ENCODE measurements at places on chromosomes 7 and 10.
A peak's percentile ranks its signal among the peaks of the same experiment; 100 is the strongest.

DNA sequence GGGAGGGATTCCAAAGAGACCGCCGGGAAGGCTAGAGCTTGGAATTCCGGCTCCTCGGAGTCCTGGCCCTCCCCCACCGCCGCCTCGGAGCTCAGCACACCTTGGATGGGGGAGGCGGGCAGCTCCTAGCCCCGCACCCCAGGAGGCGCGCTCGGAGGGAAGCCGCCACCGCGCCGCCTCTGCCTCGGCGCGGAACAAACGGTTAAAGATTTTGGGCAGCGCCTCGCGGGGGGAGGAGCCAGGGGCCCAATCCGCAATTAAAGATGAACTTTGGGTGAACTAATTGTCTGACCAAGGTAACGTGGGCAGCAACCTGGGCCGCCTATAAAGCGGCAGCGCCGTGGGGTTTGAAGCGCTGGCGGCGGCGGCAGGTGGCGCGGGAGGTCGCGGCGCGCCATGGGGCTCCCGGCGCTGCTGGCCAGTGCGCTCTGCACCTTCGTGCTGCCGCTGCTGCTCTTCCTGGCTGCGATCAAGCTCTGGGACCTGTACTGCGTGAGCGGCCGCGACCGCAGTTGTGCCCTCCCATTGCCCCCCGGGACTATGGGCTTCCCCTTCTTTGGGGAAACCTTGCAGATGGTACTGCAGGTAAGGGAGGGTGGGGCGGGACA lies at the start of gene CYP26A1:
CYP26A1 (plus strand) TSS at position 355 of the 608 bp plus-strand sequence; CDS start at position 397, 42 bp downstream.
- peak; percentile 9 for DNase-seq

GRCh38 chr7:36600314-36600682 lies 124.0 kb downstream of the AOAH start:
- no peak for DNase-seq

GRCh38 chr7:2157473-2158279 lies 75.1 kb downstream of the MAD1L1 start:
- DNase-seq = peak; percentile 64

- DNase-seq = no peak
Observed at GRCh38 chr7:143885951-143886350, 16.0 kb downstream of the TCAF1 start.

GRCh38 chr10:95864906-95865813 lies 42.6 kb upstream of the CC2D2B start:
- no peak for DNase-seq

DNA sequence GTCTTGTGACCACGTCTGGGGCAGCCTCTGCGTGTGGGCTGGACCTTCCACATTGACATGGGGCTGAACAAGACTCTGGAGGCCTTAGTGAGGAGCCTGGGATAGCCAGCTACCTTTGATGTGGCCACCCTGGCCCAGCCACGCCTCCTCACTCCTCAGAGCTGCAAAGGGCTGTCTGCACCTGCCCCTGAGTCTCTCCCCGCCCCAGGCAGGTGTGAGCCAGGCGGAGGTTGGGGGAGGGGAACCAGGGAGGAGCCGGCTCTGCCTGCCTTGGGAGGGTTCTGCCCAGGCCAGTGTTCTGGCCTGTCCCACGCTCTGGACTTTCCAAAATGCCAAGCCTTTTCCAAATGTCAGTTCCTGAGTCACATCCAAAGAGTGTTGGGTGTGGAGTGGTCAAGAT lies 72.2 kb downstream of the GTF2IRD1 start:
- no peak for DNase-seq

GRCh38 chr7:452226-452751 lies 67.4 kb downstream of the PDGFA start:
- DNase-seq = no peak

- DNase-seq = peak; percentile 87
Observed at GRCh38 chr7:30750683-30751650, 968 bp upstream of the INMT start.

DNA sequence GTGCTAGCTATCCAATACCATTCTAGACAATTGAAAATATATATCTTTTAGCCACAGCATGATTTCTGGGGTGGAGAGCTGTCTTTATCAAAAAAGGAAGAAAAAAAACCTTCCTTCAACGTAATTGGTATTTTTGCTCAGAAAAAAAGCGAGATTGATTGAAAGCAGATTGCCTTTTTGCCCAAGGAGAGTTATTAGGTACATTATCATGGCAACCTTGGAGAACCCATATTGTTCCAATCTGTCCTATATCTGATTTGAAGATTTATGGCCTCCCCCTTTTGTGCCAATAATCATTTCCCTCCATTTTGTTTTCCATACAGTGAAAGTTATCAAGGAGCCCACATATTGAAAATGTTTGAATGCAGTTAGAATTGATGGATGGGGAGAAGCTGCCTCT lies 544.5 kb downstream of the KCNMA1 start:
- DNase-seq = no peak

- no peak for DNase-seq
Observed at GRCh38 chr10:31158011-31158658, 126.5 kb upstream of the ZNF438 start.

DNA sequence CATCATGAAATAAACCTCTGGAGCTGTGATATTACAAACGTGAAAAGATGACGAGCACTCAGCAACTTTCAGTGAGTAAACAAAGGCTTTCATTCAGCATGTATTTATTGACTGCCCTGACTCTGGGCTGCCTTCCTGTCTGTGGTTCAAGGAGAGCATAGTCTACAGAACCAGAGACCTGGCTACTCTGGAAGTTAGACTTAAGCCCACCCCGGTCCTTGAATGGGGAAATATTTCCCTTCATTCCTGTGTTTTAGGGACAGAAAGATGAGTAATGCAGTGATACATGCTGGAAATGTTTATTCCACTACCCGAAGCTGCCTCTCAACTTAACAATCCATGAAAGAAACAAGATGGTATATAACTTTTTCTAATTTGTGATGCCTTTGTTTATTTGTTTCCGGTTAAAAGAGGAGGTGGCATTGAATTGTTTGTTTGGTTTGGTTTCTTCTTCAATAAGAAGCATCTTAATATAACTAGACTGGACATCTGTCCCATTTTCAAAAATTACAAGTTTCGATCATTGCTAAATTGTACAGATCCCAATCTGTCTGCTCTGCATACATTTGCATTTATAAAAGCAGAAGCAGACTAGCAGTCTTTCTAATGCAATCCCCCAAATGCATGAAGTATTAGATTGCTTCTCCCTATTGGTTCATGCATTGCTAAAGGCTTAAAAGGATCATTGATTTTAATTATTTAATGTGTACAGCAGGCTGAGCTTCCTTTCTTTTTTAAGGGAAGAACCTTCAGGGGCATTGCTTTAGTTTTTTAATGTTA lies 57.7 kb downstream of the TRUB1 start:
- no peak for DNase-seq

- no peak for DNase-seq
Observed at GRCh38 chr7:2477447-2478398, 1.5 kb upstream of the GRIFIN start.

GRCh38 chr7:83798489-83798888 lies 149.6 kb upstream of the SEMA3E start:
- DNase-seq = no peak

DNA sequence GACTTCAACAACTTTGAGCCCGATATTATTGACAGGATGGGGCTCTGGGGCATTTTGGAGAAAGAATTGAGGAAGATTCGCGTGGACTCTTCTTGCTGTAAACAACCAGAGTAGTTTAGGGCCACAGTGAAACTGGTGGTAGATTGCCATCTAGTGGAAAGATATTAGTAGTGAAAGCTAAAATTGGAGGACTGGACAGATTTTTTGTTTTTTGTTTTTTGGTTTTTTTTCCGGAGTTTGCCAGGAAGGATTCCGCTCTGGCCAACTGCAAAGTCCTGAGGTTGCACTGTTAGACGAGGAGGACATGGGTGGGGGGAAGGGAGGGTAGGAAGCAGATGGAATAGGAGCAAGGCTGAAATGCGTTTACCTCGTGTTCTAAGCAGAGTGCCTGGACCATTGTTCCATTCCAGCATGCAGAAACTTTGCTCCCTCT lies 11.7 kb downstream of the NOBOX start:
- DNase-seq = peak; percentile 54

DNA sequence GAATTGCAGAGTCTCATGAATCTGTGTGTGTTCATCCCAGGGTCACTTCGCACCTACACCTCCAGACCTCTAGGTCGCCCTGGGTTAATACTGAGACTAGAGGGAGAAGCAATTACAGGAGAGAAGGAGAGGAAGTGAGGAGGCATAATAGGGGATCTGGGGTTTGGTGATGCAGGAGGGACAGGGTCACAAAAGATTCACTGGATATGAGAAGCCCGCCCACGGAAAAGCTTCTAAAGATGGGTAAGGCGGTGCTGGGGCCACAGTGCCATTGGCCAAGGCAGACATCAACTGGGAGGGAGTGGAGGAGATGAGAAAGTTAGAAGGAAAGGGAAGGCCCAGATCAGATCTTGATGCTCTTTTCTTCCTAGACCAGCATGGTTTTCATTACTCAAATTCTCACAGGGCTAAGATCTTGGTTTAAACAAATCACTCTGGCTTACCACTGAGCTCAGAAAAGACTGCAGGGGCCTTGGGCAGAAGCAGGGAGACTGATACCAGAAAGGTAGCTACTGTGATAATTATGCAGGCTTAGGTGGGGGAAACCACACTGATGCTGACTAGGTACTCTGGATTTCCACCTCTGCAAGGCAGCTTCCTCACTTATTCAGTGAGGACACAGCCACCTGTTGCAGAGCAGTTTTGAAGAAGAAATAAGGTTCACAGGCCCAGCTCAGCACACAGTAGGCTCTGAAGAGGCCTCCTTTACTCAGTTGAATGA lies 17.4 kb upstream of the ZNF273 start:
- DNase-seq = peak; percentile 16

- no peak for DNase-seq
Observed at GRCh38 chr10:12501324-12501723, 152.0 kb downstream of the CAMK1D start.

DNA sequence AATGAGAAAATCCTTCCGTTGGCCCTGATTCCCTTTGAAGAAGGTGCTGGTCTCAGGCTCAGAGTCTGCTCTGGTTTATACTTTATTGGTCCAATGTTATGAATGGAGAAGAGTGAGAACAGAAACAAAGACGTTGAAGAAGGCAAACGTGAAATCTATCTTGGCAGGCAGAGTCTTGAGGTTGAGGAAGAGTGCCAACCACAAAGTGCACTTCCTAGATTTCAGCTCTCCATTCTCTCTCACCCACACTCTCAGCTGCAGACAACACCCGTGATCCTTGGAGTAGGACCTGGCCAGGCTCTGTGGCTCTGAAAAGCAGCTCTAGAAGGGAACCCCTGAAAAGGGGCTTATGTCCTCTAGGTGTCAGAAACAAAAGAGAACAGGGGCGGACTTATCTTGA lies 128.9 kb upstream of the PLXNA4 start:
- no peak for DNase-seq

DNA sequence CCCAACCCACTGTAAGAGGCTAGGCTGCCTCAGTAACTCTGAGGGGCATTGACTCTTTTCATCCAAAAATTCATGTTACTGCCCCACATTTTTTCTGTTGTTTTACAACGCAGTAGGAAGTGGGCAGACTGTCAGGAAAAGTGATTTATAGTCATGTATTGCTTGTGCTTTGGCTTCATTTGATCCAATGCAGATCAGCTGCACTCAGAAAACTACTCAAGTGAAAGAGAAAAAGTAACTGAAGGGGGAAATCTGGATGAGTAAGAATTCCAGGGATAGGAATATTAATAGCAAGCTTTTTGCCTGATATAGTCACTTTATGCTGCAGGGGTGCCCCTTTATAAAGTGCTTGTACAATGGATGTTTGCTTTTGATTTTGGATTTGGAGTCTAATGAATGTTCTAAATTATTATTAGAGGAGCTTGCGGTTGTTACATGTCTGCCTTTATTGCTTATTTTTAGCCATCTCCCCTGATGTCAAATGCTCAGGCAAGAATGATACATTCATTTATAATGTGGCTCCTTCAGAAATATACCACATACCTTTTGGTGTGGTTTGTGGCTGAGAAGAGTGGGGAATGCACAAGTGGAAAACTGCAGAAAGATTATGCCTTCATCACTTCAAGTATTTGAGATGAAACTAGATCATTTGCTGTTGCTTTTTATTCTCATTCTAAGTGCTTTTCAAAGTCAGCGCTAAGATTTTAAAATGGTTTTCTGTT lies 86.1 kb downstream of the EGFR start:
- no peak for DNase-seq

DNA sequence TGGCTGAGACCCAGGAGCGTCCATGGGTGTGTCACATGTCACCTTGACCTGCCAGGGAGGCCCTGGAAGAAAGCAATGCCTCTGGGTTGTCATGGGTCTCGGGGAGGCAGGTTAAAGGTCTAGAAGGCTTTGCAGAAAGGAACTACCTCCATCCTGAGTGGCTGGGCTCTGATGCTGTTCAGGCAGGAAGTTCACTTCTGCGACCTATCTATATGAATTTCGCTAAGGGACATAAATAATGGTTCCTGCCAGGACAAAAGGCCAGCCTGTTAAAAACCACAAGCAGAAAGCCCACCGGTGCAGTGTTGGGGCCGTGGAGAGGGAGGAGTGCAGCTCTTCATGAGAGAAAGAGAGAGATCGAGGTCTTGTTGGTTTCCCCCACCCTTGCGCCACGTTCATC lies 182.9 kb downstream of the PTPN20 start:
- no peak for DNase-seq

DNA sequence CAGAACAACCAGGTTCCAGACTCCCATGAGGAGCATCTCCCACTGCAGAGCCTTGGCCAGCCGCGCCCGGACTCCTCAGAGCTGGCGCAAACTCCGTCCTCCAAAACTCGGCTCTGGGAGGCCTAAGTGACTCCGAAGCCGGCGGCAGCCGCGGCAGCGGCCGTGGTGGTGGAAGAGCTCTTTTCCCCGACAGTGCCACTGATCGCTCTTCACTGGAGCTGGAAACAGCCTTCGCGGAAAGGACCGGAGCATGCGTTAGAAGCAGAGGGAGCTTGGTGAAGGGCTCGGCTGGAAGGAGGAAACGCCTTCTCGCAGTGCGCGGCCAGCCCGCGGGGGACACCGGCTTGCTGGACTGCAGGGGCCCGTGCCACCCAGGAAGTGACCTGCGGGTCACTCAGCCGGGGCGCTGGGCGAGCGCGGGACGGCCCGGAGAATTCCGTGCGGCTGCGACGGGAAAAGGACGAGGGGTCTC lies 5.0 kb upstream of the HOXA13 start:
- DNase-seq = peak; percentile 54

DNA sequence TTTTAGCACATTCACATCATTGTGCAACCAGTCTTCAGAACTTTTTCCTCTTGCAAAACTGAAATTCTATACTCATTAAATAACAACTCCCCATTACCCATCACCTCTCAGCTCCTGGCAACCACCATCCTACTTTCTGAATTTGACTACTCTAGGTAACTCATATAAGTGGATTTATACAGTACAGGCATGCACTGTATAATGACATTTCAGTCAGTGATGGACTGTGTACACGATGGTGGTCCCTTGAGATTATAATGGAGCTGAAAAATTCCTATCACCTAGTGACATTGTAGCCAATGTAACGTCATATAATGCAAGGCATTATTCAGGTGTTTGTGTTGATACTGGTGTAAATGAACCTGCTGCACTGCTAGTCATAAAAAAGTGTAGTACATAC lies 60.1 kb downstream of the BTRC start:
- DNase-seq = no peak

- peak; percentile 74 for DNase-seq
Observed at GRCh38 chr10:110398419-110399105, 93.8 kb upstream of the SMNDC1 start.

All from right atrium auricular region (tissue), 2 donors.